ENCODE measurements at places on chromosomes 7 and 10.

DNA sequence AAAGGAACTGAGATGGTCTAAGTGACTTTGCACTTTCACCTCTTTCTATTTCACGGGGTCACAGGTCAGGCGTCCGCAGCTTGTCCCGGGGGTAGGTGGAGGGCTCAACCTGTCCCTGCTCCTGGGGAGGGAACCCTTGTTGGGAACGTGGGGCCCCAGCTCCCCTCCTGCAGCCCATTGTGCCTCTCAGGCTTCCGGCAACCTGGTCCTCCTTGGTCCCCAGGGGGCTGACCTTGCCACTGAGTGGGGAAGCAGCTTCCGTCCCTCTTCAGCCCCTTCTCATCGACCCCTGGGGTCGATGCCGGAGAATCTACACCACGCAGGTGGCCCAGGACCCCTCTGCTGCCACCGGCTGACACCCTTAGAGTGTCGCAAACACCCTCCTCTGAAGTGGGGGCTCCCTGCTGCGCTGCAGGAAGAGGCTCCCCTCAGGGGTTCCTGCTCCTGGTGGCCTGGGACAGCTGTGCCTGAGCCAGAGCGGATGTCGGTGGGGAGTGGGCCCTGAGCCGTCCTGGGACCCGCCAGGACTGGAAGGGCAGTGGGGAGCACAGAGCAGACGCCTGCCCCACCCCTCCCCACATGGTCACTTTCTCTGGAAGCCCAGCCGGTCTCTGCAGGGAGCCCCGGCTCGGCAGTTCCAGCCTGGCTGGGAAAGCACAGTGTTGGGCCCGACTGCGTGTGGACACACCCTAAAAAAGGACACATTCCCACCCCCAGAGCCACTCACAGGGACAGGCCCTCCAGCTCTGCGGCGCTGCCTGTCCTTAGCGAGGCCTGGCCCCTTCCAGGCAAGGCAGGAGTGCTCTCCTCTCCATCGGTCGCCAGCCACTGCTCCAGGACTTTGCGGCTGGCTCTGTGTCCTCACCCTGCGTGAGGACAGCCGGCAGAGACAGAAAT lies 357.5 kb upstream of the SHH start:
- DNase-seq = no peak

DNA sequence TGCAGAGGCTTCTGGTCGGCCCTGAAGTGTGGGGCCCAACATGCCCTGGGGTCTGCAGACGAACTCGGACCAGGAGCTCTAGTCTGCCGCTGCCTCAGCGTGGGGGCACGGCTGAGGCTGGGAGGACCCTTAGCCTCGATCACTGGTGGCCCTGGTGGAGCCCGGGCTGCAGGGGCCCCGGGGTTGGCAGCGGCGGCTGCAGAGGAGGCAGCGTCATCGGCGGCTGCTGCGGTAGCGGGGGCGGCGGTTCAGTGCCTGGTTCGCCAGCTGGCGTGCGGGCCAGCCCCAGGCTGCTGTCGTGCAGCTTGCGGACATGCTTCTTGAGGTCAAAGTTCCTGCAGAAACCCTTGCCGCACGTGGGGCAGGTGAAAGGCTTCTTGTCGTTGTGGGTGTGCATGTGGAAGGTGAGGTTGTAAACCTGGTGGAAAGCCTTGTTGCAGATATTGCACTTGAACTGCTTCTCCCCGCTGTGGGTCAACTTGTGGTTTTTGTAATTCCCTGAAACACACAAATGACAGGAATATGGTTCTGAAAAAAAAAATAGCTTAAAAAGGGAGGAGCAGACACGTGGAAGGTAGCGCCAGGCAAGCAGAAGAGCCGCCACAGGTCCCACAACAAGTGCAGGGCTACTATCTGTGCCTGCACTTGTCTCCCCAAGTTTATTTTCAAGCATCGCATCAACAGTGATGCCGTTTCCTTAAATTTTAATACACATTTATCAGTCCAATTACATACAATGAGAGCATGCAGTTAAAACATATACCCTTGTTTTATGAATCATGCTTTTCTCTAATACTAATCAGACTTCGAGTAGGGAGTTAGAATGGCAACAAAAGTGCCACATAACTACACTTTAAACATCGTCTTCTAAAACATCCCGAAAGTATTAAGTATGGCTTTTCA lies 2.4 kb downstream of the FEZF1 start:
- DNase-seq = no peak

DNA sequence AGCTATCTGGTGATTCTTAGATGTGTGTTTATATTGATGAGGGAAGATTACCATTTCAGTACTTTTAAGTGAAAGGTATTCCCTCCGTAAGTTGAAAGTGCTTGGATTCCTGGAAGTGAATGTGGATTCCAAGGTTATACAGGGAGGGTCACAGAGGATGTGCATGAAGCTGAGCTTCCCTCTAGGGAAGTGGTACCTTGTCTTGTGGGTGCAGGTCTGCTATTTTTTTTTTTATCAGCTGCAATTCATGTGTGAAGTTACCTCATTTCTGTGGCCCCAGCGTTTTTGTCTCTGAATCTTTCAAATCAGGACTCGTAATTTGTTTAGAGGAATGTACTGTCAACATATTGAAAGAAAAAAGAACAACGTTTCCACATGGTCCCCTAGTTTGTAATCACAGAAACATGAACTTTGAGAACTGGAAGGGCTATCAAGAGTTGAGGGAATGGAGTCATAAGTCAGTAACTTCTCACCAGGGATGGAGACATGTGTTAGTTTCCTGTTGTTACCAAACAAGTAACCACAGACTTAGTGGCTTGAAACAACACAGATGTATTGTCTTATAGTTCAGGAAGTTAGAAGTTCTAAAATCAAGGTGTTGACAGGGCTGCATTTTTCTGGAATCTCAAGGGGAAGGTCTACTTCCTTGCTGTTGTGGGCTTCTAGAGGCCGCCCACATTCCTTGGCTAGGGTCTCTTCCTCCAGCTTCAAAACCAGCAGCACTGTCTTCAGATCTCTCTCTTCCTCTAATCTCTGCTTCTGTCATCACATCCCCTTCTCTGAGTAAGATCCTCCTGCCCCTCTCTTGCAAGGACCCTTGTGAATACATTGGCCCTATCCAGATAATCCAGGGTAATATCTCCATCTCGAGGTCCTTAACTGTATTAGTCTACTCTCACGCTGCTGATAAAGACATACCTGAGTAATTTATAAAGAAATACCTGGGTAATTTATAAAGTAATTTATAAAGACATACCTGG lies 64.4 kb downstream of the RAB18 start:
- DNase-seq = no peak

DNA sequence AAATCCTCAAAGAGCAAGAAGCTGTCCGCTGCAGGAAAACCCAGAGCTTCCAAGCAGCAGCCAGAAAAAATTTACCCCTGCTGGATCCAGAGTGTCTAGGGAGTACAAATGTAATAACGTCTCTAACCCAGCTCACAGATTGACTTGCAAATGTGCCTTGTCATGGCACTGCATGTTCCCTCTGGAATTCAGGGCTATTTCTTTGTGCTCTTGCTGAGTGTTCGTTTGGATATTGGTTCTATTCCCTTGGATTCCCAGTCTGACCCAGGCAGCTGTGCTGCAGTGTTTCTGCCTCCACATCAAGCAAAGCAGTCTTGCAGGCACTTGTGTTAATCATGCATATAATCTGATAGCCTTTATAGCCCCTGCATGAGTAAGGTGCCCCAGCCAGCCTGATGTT lies 209.9 kb upstream of the GHITM start:
- DNase-seq = no peak

DNA sequence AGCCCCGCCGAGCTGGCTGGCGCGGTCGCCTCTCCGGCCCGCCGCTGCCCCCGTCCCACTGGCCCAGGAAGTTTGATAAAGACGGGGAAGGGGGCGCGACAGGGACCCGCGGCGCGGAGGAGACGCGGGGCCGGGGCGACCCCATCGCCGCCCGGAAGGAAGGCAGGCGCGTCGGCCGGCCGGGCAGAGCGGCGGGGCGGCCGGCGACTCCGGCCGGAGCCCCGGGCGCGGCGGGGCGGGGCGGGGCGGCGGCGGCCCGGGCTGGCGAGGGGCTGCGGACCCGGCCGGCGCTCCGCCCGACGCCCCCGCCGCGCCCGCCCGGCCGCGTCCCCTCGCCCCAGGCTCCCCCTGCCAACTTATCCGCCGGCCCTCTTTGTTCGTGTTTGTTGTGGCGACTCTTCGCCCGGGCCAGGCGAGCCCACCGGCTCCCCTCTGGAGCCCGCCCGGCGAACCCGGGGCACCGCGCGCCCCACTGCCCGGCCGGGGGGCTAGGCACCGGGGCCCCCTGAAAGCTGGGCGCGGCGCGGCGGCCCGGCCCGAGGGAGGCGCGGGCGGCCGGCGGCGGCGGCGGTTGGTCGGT lies 571 bp downstream of the KDM7A start:
- DNase-seq = no peak

GRCh38 chr10:34808801-34809745 lies 6.0 kb downstream of the PARD3 start:
- no peak for DNase-seq
